ENCODE measurements at places on chromosomes 7 and 10.

GRCh38 chr10:12097791-12098190, 29.0 kb downstream of the DHTKD1 start:
- H3K36me3 ChIP-seq = peaks cover 26% of the 10 kb centered on the region
- no peaks in the 10 kb centered on the region for H3K4me1 ChIP-seq
- no peaks in the 10 kb centered on the region for H3K27me3 ChIP-seq
- no peak overlapping the region for H3K4me3 ChIP-seq
- peak overlapping the region; percentile 53 for H3K27ac ChIP-seq

- H3K27ac ChIP-seq = no peak overlapping the region
- DNase-seq = no peak
- no peak overlapping the region for H3K4me3 ChIP-seq
These were observed 817.1 kb downstream of the TYW1 start for GRCh38 chr7:67813621-67814292.

GRCh38 chr7:117424090-117424829, 3.0 kb downstream of the ASZ1 start:
- H3K27me3 ChIP-seq = no peaks in the 10 kb centered on the region
- no peak overlapping the region for H3K4me3 ChIP-seq
- no peaks in the 10 kb centered on the region for H3K4me1 ChIP-seq
- H3K36me3 ChIP-seq = no peaks in the 10 kb centered on the region
- DNase-seq = no peak

DNA sequence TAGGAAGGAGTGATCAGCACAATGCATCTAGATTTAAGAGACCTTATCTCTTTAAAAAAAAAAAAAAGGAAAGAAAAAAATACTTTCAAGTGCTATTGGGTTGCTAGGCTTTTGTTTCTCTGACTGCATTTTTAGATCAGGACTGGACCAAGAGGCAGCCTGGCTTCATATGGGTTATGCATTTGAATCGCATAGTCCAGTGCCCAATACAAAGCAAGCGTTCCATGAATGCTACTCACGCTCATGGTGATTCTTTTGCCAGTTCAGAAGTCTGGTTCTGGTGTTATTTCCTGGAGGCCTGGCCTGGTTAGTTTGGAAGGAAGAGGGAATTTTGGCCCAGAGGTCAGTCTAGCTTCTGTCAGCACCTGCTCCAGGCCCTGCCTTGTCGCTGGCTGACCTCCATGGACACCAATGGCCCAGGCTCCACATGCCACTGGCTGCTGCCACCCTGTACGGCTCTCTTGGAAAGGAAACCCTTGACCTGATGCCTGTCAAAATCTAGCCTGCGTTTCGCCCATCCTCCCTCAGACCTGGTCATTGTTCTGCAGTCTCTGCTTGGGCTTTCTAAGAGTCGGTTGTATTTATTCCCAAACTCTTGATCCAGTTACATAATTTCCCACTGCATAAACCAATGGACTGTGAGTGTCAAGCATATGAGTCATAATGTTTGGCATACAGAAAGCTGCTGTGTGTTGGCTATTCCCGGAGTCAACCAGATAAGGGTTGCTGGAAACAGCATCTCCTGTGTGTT, 74.3 kb upstream of the MKX start:
- H3K4me1 ChIP-seq = no peaks in the 10 kb centered on the region
- no peak for DNase-seq
- no peak overlapping the region for H3K27ac ChIP-seq
- H3K27me3 ChIP-seq = peaks cover 3% of the 10 kb centered on the region
- no peaks in the 10 kb centered on the region for H3K36me3 ChIP-seq

GRCh38 chr10:75295868-75296441, 60.2 kb upstream of the COMTD1 start:
- no peak overlapping the region for H3K4me3 ChIP-seq
- H3K36me3 ChIP-seq = no peaks in the 10 kb centered on the region
- no peak for DNase-seq
- peaks cover 4% of the 10 kb centered on the region for H3K27me3 ChIP-seq
- H3K27ac ChIP-seq = no peak overlapping the region

DNA sequence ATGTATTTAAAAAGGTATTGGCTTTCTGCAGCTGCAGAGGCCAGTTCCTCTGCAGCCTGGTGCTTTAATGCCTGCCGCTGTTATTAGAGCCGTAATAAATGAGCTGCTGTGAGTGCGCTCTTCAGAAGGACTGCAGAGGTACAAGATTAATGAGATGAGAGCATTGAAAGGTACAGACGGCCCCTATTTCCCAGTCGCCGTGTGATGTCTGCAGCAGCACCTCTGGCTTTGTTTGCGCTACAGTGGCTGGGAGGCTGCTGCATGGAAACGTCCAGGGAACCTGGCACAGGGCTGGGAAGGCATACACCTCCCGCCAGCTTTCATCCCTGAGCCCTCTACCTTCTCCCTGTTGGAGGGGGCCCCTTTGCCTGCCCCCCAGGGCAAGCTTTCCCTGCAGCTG, 383.8 kb upstream of the ZMIZ1 start:
- H3K4me1 ChIP-seq = no peaks in the 10 kb centered on the region
- DNase-seq = no peak
- no peak overlapping the region for H3K27ac ChIP-seq
- no peak overlapping the region for H3K4me3 ChIP-seq
- peaks cover 2% of the 10 kb centered on the region for H3K27me3 ChIP-seq

DNA sequence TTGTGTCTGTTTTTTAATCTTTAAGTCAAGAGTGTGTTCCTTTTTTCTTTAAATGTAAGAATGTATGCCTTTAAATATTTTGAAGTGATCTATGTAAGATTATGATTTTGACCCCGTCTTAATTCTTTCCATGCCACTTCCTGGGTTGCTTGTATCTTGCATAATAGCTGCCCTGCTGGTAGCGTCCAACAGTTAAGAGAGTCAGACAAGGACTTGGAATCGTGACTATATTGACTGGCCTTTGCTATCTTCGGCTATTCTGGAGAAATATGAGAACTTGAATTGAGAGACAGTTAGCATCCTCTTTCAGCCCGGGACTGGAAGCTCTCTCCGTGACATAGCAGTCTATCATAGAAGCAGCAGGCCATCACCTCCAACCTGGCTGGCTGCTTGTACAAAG, 13.0 kb downstream of the NRP1 start:
- H3K4me3 ChIP-seq = no peak overlapping the region
- no peak for DNase-seq
- no peaks in the 10 kb centered on the region for H3K36me3 ChIP-seq

DNA sequence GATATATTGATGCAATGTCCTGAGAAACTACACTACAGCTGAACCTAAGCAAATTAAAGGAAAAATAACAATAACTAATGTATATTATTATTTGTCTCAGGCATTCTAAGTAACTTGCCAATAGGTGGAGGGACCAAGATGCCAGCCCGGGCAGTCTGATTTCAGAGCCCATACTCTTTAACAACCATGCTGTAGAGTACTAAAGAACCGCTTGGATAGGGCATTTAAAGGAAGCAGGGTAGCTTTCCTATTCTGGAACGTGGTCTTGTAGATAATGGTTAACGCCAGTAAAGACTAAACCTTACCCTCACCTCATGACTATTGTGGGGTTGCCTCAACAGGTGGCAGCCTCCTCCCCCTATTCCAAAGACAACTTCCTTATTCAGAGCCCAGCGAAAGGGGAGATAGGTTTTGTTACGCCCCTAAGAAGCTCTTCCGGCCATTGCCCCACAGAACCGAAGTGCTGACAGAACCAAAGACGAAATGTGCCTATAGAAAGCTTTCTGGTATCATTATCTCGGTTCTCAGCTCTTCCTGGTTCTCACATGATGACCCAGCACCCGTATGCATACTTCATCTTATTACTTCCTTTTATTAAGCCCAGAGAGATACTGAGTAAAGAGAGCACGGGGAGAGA, 707 bp upstream of the C1GALT1 start:
- peaks cover 26% of the 10 kb centered on the region for H3K4me1 ChIP-seq
- peak overlapping the region; percentile 90 for H3K4me3 ChIP-seq
- no peaks in the 10 kb centered on the region for H3K27me3 ChIP-seq
- peaks cover 2% of the 10 kb centered on the region for H3K36me3 ChIP-seq
- peak overlapping the region; percentile 98 for H3K27ac ChIP-seq

DNA sequence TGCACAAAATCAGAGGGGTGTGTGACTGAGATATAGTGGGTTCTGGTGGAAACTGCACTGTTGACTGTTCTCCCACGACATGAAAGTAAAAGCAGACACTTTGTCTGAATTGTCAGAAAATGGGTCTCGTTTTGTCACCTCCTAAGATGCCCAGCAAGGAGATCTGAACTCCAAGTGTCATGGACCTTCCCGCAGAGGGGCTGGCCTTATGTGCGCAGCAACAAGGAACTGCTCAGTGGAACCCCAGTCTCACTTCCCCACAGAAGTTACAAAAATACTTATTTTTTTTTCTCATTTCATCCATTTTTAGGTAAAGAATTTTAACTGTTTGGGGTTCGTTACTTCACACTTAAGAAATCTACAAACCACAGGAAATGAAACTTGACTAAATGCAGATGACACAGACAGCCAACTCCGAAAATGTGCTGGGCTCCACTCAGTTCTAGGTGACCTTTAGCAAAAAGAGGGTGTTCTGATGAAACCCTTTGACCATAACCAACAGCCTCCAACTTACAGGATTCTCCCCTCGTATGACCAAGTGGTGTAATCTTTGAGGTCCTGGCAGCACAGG, 115.0 kb downstream of the FAM107B start:
- H3K36me3 ChIP-seq = peaks cover 3% of the 10 kb centered on the region
- peaks cover 68% of the 10 kb centered on the region for H3K4me1 ChIP-seq
- H3K27me3 ChIP-seq = no peaks in the 10 kb centered on the region
- peak; percentile 67 for DNase-seq
- peak overlapping the region; percentile 89 for H3K27ac ChIP-seq

GRCh38 chr10:99389729-99390480, 40.5 kb downstream of the GOT1 start:
- no peaks in the 10 kb centered on the region for H3K27me3 ChIP-seq
- H3K36me3 ChIP-seq = no peaks in the 10 kb centered on the region
- DNase-seq = no peak
- peaks cover 3% of the 10 kb centered on the region for H3K4me1 ChIP-seq
- no peak overlapping the region for H3K4me3 ChIP-seq
- no peak overlapping the region for H3K27ac ChIP-seq

GRCh38 chr7:47045207-47046051, 536.5 kb downstream of the TNS3 start:
- H3K27me3 ChIP-seq = peaks cover 2% of the 10 kb centered on the region
- H3K36me3 ChIP-seq = no peaks in the 10 kb centered on the region
- no peaks in the 10 kb centered on the region for H3K4me1 ChIP-seq
